ENCODE measurements at places on chromosomes 3 and 15. TPM values are rescaled to one million over a fixed set of nuclear protein-coding genes. Genes with fewer than 3 reads are reported as not detected.

- no peaks in the 10 kb centered on the region for H3K27me3 ChIP-seq
- peaks cover 7% of the 10 kb centered on the region for H3K36me3 ChIP-seq
- no peak for DNase-seq
- no peaks in the 10 kb centered on the region for H3K4me1 ChIP-seq
- H3K27ac ChIP-seq, result no peak overlapping the region
- H3K4me3 ChIP-seq, result no peak overlapping the region
These were observed 47.5 kb upstream of the SKOR1 start for GRCh38 chr15:67777773-67778172.

Gene CADM2
- 2.2 TPM for total RNA-seq

Gene CX3CR1
- not detected for total RNA-seq

GRCh38 chr15:66171841-66172240 lies 81.7 kb downstream of the MEGF11 start:
- no peaks in the 10 kb centered on the region for H3K4me1 ChIP-seq
- H3K36me3 ChIP-seq, result no peaks in the 10 kb centered on the region
- no peak for DNase-seq
- no peak overlapping the region for H3K4me3 ChIP-seq
- no peak overlapping the region for H3K27ac ChIP-seq
- H3K27me3 ChIP-seq, result peaks cover 48% of the 10 kb centered on the region

DNA sequence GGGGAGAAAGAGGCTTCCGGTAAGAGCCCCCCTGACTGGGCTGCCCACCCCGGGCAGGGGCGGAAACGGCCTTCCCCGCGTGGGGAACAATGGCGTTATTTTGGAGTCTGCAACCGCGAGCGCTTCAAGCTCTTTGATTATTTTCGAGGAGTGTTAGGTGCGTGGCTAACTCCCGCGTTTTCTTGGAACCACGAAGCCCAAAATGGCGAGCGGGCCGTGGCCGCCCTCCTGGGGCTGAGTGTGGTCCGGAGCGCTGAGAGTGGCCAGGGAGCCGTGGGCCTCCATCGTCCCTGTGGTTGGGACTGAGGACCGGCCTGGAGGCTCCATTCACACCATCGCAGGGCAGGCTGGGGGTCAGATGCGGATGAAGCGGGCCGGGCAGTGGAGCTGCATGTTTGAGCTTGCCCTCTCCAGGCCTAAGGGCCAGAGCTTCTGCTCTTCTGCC lies 44.6 kb upstream of the POLG start:
- DNase-seq, result no peak
- H3K27me3 ChIP-seq, result peaks cover 64% of the 10 kb centered on the region
- H3K4me1 ChIP-seq, result peaks cover 8% of the 10 kb centered on the region
- H3K27ac ChIP-seq, result no peak overlapping the region
- no peaks in the 10 kb centered on the region for H3K36me3 ChIP-seq
- no peak overlapping the region for H3K4me3 ChIP-seq

Gene WDR5B
- 6.5 TPM for total RNA-seq

DNA sequence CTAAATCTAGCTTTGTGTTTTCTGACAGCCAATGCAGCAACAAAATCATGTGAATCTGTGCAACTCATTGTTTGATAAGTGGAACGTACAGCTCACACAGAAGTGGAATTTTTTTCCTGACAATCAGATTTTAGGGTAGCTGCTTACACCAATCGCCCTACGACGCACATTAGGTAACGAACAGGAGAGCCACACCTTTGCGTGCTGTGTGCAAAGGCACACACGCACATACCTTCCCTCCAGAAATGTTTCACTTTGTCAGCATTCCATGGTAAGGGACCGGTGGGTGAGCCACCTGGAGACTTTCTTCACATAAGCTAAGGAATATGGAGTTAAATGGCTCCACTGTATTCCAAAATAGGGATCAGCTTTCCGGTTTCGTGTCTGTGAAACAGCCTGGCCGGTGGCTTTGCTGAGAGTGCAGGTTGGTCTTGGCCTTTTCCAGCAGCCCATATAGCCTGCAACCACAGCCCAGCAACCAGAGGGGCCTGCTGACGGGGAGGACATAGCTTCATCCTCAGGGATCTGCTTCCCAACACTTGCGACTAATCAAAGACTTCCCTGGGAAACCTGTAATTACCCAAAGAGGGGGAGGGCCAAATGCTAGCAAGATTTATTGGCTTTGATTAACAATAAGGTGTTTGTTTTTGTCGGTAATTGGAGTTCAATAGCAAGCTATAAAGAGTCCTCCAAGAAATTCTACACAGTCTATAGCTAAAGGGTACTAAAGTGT lies 145.3 kb downstream of the ADAMTS17 start:
- no peaks in the 10 kb centered on the region for H3K4me1 ChIP-seq
- H3K27me3 ChIP-seq, result peaks cover 8% of the 10 kb centered on the region
- H3K4me3 ChIP-seq, result no peak overlapping the region
- DNase-seq, result no peak

- peaks cover 24% of the 10 kb centered on the region for H3K27me3 ChIP-seq
- DNase-seq, result peak; percentile 59
- H3K27ac ChIP-seq, result no peak overlapping the region
- H3K4me3 ChIP-seq, result no peak overlapping the region
- no peaks in the 10 kb centered on the region for H3K36me3 ChIP-seq
- H3K4me1 ChIP-seq, result peaks cover 2% of the 10 kb centered on the region
These were observed 3.9 kb downstream of the SCN5A start for GRCh38 chr3:38645601-38646000.

Data from osteocyte (in vitro differentiated cells).